A172 (cell line): ENCODE measurements at places on chromosomes 16 and 17.

DNA sequence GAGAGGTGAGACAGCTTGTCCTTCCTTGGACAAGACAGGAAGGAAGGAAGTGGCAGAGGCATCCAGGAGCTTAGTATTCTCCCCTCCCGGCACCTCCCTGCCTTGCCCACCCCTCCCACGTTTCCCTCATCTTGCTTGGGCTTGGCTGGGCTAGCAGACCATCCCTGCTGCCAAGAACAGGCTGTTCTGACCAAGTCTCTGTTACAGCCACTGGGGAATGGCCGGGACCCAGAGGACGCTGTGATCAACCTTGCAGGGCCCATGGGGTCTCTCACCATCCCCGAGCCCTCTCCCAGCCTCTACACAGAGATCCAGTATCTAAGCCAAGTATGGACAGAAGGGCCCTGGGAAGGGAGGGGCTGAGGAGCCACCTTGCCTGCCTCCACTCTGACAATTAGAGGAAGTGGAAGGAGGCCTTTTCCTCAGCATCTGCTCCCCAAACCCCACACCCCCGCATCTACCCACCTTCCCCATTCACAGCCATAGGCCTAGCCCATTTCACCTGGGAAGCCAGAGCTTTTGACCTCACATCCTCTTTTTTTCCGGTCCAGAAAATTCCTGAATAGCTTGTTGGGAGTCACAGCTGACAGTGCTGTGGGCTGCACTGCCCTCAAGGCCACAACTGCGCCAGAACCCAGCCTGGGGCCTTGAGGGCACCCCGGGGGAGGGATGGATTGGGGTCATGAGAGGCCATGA is 14.1 kb downstream of the CD300LG start:
- DNase-seq = no peak

DNA sequence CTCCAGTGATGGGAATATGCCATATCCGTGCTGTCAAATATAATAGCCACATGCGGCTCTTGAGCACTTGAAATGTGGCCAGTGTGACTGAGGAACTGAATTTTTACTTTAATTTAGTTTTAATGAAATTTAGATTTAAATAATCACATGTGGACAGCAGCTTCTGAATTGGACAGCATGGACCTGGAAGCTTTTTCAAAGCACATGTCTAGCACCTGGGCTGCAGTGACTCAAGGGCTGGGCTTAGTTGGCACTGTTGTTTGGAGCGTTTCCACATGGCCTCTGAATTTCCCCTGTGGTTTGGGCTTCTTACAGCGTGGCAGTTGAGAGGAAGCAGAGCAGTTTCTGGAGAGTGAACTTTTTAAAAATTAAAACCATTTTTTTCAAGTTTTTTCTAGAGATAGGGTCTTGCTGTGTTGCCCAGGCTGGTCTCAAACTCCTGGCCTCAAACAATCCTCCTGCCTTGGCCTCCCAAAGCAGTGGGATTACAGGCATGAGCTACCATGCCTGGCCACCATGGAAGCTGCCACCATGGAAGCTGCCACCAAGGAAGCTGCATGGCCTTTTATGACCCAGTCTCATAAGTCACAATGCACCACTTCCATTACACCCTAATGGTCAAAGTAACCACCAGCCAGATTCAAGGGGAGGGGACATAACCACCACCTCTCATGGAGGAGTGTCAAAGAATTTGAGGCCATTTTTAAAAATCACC is 6.7 kb upstream of the TOB1 start:
- DNase-seq = peak; percentile 46

DNA sequence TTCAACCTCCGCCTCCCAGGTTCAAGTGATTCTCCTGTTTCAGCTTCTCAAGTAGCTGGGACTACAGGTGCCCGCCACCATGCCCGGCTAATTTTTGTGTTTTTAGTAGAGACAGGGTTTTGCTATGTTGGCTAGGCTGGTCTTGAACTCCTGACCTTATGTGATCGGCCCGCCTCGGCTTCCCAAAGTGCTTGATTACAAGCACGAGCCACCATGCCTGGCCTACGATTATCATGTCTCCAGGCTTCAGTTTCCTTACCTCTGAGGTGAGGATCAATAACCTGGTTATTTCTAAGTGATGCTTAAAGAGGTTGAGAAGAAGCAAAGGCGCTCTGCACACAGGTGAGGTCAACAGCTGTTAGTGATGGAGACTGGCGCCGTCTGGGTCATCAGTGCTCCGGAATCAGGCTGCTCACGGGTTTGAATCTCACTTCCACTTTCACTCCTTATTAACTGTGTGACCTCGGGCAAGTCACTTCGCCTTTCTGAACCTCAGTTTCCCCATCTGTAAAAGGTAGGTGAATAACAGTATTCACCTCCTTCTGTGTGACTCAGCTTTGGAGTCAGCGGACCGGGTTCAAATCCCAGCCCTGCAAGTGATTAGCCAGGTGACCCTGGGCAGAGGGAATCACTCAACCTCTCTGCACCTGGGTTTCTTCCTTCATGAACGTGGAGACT is 745 bp upstream of the ABCC1 start:
- no peak for DNase-seq

GRCh38 chr16:67555795-67556212 is 6.5 kb upstream of the CTCF start:
- peak; percentile 38 for DNase-seq

DNA sequence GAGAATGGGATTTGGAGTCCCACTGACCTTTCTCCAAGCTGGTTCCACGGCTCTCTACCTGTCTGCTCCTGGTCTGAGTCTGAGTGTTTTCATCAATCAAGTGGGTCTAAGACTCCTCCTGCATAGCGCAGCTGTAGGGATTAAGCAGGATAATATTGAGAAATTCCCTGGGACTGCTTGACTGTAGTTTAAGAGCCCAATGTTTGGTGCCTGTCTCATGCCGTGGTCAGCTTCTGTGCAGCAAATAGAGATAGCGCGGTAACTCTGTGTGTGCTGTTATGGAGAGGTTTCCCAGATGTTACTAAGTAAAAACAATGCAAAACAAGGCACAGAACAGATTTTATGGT is 21.4 kb downstream of the RPTOR start:
- no peak for DNase-seq

- no peak for DNase-seq
These were observed 9.4 kb downstream of the HBQ1 start for GRCh38 chr16:189604-190186.

DNA sequence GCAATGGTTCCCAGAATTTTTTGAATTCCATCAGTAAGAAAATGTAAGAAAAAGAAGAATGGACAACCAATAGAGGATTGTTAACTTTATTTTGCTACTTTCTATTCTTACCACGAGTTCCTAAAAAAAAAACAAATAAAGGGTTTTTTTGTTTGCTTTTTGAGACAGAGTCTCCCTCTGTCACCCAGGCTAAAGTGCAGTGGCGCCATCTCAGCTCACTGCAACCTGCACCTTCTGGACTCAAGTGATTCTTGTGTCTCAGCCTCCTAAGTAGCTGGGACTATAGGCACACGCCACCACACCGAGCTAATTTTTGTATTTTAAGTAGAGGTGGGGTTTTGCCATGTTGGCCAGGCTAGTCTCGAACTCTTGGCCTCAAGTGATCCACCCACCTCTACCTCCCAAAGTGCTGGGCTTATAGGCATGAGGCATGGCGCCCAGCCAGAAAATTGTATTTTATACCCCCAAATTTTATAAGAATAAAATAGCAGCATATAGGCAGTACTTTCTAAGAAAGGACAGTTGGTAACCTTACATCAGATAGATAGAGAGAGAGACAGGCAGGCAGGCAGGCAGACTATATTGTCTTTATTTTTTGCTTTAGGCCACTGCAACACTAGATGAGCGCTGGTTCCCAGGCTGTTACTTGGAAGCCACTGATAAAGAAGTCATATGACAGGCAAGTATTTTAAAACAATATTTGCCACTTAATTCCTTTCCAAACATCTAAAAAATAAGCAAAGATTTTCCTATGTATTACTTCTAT is 127.5 kb downstream of the VPS53 start:
- no peak for DNase-seq

DNA sequence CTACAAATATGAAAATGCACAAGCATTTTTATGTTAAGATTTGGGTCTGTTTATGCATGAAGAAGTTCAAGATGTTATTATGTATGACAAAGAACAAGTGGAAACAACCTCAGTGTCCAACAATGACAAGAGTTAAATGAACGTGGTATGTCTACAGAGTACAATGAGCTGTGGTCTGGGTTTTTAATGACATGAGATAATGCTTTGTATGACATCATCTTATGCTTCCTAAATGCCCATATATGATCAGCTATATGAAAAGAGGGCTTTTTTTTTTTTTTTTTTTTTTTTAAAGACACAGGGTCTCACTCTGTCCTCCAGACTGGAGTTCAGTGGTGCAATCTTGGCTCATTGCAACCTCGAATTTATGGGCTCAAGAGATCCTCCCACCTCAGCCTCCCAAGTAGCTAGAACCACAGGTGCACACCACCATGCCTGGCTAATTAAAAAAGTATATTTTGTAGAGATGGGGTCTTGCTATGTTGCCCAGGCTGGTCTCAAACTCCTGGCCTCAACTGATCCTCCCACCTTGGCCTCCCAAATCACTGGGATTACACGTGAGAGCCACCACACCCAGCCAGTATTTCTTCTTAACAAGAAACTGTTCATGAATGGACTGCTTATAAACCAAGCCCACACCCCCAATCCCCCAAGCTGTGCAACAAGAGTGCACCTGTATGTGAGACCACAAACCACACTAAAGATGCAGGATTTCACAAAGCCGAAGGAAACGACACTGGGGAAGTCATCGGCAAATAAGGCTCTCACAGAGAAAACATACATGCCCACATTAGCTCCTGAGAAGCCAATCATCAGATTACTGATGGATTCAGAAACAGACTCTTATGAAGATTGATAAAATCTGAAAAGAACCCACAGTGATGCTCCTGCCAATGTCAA is 114.5 kb downstream of the CPPED1 start:
- DNase-seq = peak; percentile 24

GRCh38 chr17:7444682-7445618 is at the start of gene CHRNB1:
Gene CHRNB1 (plus strand): TSS chr17:7445061. CDS start chr17:7445128, 67 bp downstream.
- no peak for DNase-seq

- DNase-seq = no peak
These were observed 74.5 kb downstream of the RPGRIP1L start for GRCh38 chr16:53629151-53629550.

DNA sequence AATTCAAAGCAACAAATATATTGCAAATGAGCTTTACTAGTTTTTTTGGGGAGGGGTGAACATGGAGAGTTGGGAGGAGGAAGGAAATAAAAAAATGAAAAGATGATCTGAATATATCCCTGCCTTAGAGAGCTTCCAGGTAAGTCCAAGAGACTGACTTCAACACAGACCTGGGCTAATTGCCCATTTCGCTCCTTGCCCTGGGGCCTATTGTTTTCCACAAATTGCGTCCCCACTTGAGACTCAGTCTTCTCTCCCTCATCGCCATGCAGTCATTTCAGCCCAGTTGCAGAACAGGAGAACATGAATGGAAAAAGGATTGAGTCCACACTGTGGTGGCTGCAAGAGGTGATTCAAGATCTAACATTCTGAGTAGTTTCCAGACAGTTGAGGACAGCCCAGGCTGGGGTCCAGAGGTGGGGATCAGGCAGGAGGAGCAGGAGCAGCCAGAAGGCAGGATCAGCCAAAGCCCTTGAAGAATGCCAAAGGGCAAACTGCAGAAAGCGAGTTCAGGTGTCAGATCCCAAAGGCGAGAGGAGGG is 21.6 kb upstream of the TOB1 start:
- no peak for DNase-seq

DNA sequence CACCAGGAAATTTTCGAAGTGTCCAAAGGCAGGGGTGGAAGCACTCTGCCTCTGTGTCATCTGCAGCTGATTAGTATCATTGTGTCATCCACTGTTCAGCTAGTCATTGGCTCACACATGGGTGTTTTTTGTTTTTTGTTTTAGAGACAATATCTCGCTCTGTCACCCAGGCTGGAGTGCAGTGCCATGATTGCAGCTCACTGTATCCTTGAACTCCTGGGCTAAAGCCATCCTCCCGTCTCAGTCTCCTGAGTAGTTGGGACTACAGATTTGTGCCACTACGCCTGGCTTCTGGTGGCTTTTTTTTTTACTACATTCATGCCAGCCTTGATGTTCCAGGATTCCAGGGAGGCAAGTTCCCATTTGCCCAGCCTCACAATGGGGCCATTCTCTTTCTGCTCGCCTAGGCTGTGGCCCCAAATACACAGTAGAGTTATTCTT is 32.5 kb upstream of the MYO18A start:
- peak; percentile 24 for DNase-seq

DNA sequence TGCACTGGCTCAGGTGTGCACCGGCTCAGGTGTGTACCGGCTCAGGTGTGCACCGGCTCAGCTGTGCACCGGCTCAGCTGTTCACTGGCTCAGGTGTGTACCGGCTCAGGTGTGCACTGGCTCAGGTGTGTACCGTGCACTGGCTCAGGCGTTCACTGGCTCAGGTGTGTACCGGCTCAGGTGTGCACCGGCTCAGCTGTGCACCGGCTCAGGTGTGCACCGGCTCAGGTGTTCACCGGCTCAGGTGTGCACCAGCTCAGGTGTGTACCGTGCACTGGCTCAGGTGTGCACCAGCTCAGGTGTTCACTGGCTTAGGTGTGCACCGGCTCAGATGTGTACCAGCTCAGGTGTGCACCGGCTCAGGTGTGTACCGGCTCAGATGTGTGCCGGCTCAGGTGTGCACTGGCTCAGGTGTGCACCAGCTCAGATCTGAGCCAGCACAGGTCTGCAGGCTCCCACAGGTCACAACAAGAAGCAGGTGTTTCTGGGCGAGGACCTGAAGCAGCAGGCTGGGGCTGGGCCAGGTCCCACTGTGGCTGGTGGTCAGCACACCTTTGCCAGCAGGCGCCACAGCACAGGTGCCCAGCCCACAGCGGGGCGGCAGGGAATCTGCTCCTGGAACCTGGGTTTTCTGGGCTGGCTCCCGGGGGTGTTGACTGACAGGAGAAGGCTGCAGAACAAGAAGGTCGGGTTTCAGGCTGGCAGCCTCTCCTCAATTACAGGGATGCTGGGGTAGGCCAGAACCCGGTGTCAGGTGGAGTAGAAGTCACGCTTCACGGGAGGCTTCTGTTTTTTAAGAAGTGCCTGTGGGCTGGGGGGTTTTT is 17.2 kb downstream of the METRNL start:
- no peak for DNase-seq

- no peak for DNase-seq
These were observed 9.8 kb upstream of the MYO18A start for GRCh38 chr17:29190039-29190438.

GRCh38 chr16:49632795-49633184 is 223.1 kb downstream of the ZNF423 start:
- no peak for DNase-seq

DNA sequence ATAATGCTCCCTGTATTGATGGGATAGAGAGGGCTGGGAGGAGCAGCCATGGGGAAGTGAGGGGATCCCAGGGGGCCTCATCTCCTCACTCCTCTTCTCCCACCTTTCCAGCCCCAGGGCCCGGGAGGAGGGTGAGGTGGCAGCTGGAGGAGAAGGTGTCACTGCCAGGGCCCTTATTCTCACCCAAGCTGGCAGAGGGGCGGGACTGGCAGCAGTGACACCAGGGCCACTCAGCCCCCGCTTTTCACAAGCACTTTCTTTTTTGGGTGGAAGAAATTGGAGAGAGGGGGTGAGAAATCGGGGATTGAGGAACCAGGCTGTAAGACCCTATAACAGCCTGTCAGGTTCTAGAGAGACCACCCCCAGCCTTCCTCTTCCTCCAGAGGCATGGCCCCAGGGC is 2.4 kb upstream of the TBX21 start:
- no peak for DNase-seq

- peak; percentile 65 for DNase-seq
These were observed 13.3 kb upstream of the RPL38 start for GRCh38 chr17:74190154-74190553.
